ENCODE measurements at places on chromosomes 2 and 18.

DNA sequence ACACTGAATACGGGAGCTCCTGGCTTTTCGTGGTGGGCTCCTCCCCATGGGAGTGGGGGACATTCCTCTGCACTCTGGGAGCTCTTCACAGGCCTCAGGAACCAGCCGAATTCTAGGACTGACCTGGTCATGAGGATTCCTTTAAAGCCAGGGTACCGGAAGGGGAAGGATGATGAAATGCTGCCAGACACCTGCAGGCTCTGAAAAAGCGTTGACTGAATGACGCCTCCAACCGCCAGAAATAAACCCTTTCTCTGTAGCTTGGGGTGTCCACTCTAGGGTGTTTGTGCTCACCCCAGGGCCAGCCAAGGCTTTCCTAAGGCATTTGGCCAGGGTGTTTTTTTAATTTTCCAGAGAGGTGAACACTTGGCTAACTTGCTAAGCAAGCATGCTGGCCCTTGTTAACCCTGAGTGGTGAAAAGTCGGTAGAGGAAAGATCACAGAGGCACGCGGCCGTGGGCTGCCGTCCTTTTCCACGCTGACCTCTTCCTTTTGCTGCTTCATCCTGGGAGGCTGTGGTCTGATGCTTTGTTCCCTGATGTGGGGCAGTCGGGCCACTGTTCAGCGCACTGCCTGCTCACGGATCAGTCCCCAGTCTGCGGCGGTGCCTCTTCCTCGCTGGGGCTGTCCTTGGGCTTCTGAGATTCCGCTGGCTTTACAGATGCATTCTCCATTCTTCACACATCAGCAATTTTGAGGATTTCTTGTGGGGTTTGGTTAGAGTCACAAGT is 32.0 kb downstream of the IMPA2 start:
- DNase-seq: no peak

- DNase-seq: no peak
Measured at GRCh38 chr18:74453016-74453566, 4.0 kb downstream of the DIPK1C start.

- no peak for DNase-seq
Measured at GRCh38 chr2:37800176-37800858, 124.8 kb upstream of the RMDN2 start.

DNA sequence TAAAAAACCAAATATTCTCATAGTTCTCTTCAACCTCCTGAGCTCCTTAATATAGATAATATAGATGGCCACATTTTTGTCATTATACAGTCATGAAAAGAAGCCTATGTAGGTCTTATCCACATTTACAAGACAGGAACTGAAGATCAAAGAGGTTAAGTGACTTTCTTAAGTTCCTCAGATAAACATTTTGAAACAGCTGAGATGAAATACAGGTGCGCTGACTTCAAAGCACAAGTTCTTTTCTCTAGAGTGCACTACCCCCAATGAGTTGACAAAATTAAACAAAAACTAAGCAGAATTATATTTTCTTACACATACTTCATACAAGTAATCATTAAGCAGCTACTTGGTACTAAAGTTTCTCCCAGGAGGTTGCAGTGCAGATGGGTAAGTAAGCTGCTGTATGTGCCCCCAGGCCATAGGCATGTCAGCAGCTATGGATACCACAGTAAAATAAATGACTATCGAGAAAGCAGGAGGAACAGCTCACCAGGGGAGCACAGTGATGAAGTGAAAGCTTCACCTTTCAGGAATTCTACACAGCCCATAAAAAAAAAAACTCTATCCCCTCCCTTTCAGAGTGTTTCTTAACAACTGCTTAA is 199.8 kb downstream of the DPP10 start:
- no peak for DNase-seq

GRCh38 chr2:176461809-176462670 is 192.8 kb downstream of the MTX2 start:
- DNase-seq: no peak

Measured in activated CD8-positive, alpha-beta memory T cell treated with anti-CD3 and anti-CD28 coated beads for 48 hours (primary cell).